ENCODE measurements at places on chromosomes 12 and 14.

DNA sequence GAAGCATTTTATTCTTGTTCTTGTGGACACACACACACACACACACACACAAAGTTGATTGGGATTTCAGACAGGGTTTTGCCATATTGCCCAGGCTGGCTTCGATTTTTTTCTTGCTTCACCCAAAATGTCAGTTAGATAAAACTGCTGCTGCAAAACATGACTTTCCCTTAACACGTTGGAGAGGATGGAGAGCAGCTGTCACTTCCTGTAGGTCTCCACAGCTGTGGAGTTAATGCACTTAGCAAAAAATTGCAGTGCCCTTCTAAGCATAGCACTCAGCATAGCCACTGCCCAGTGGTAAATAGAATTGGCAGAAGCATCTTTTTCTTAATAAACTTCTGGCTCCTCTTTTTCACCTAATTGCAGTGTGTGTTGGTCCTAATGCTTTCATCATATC, 54.5 kb downstream of the PDZRN4 start:
- no peak for DNase-seq

GRCh38 chr12:24853588-24853987, 95.3 kb downstream of the BCAT1 start:
- peak; percentile 66 for DNase-seq

DNA sequence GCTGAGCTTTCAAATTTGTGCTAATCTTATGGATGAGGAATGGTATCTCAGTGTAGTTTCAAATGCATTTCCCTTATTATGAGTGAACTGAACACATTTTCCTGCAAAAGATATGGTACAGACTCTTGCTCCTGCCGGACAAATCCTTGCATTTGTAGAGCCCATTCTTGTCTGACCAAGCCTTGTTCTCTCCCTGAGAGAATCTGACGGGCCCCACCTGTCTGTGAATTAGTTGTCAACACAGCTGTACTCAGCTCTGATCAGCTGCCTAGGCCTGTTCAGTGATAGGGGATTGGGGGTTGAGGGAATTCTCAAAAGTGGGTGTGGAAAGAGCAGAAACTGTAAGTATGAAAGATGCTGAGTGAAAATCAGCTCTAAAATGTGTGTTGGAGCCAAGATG, 42.8 kb upstream of the SCN8A start:
- no peak for DNase-seq

DNA sequence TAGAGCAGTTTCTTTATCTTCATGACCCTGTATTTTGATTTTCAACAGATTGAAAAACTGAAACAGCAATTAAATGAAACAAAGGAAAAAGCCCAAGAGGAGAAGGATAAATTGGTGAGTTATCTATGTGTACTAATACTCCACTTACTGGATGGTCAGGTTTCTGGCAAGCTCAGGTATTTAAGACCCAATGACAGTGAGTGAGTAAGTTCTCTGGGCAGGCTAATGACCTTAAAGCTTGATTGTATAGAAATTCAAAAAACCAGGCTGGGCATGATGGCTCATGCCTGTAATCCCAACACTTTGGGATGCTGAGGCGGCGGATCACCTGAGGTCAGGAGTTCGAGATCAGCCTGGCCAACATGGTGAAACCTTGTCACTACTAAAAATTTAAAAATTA, 10.0 kb downstream of the BBOF1 start:
- no peak for DNase-seq

- DNase-seq: peak; percentile 19
Measured at GRCh38 chr12:95882080-95882479, 23.3 kb downstream of the SNRPF start.

- DNase-seq: no peak
Measured at GRCh38 chr12:130446846-130447654, 109.4 kb downstream of the PIWIL1 start.

DNA sequence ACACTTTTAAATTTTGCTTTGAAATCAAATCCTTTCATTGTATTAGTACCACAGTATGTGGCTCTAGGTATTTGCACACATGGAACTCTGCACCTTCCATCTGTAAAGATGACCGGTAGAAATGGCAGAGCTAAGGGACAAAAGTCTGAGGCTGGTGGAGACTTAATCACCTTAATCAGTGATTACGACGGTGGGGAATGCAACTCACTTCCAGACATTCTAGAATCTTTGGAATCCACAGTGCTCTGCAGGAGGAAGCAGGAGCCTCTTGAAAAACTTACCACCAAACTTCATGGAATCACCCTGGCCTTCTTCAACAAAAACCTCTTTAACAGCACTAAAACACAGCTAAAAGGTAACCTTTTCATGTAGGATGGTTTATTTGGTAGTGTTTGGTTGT, 3.9 kb upstream of the DACT1 start:
- DNase-seq: no peak

GRCh38 chr12:5616854-5617253, 184.9 kb downstream of the NTF3 start:
- DNase-seq: no peak

DNA sequence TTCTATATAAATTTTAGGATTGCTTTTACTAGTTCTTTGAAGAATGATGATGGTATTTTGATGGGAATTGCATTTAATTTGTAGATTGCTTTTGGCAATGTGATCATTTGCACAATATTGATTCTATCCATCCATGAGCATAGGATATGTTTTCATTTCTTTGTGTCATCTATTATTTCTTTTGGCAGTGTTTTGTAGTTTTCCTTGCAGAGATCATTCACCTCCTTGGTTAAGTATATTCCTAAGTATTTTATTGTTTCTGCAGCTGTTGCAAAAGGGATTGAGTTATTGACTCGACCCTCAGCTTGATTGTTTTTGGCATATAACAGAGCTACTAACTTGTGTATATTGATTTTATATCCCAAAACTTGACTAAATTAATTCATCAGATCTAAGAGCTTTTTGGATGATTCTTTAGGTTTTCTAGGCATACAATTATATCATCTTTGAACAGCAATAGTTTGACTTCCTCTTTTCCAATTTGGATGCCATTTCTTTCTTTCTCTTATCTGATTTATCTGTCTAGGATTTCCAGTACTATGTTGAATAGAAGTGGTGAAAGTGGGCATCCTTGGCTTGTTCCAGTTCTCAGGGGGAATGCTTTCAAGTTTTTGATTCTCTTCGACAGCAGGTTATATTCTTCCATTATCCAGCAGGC, 668.1 kb downstream of the SLC16A7 start:
- no peak for DNase-seq

- no peak for DNase-seq
Measured at GRCh38 chr14:23172574-23172973, 10.9 kb downstream of the SLC7A8 start.

GRCh38 chr14:94962166-94962575, 192.3 kb upstream of the GSC start:
- no peak for DNase-seq

- peak; percentile 53 for DNase-seq
Measured at GRCh38 chr12:122459211-122459610, 36.7 kb upstream of the CLIP1 start.

- DNase-seq: peak; percentile 19
Measured at GRCh38 chr14:75128596-75128990, 1.7 kb upstream of the NEK9 start.

DNA sequence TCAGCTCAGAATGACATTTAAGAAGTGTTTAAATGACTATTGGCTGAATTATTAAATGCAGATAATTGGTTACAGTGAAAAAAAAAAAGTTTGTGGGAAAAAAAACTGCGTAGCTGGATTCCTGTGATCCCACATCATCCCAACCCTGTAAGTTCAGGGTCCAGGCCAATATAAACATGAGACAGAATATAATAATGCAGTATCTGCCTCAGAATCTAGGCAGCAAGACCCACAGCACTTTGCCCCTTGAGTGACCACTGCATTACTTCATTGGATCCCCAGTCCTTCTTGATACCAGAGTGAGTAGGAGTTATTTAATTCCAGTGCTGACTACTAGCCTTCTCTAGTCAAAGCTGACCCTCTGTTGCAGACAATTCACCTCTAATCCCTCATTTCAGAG, 272.6 kb downstream of the CCER1 start:
- peak; percentile 53 for DNase-seq
